ENCODE measurements at places on chromosomes 11 and 22.

DNA sequence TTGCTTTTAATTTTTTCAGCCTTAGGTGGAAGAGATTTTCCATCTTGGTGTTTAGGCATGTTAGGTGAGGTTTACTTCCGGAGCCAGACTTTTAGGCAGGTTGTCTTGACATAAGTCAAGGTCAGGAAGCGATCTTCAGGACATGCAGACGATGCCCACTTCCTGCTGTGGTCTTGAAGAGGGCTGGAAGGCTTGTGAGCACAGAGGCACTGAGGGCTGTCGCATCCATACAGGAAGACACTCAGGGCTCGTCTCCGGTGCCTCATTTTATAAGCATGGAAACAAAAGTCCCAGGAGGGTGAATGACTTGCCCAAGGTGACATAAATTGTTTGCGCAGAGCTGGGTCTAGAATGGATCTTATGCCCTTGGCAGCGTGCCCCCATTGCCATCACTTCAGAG, 30.8 kb downstream of the MARK2 start:
- DNase-seq = no peak

- peak; percentile 86 for DNase-seq
Measured at GRCh38 chr22:32558681-32559355, 84.2 kb downstream of the FBXO7 start.

GRCh38 chr11:27551127-27551526, 44.6 kb upstream of the LIN7C start:
- DNase-seq = no peak

- DNase-seq = peak; percentile 44
Measured at GRCh38 chr22:39287076-39287725, 32.2 kb downstream of the RPL3 start.

GRCh38 chr11:17813391-17814059, 78.9 kb downstream of the KCNC1 start:
- no peak for DNase-seq

- peak; percentile 31 for DNase-seq
Measured at GRCh38 chr11:75286826-75287465, 46.4 kb downstream of the TPBGL start.

- DNase-seq = no peak
Measured at GRCh38 chr22:26573026-26573662, 16.8 kb downstream of the TPST2 start.

- DNase-seq = peak; percentile 59
Measured at GRCh38 chr22:37818409-37819104, 4.6 kb upstream of the GALR3 start.

GRCh38 chr22:44648821-44649565, 53.0 kb upstream of the PRR5 start:
- DNase-seq = peak; percentile 90

- DNase-seq = no peak
Measured at GRCh38 chr11:9049959-9050358, 41.4 kb downstream of the SCUBE2 start.

GRCh38 chr11:28736256-28736655, 628.1 kb downstream of the METTL15 start:
- no peak for DNase-seq

DNA sequence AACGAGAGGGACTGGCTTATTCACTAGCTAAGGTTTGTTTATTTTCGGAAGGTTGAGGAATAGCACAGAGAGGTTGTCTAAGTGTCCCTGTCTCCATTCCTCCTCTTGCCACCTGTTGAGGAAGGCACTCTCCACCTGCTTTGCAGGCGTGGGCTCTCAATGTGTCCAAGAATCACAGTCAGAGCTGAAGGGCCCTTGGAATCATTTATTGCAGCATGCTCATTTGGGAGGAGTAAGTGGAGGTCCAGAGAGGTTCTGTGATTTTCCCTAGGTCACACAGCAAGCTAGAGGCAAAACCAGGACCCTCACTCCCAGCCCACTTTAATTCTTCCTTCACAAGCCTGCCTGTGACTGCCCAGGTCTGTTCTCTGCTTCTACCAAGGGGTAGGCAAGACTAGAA, 21.3 kb downstream of the ZBTB16 start:
- DNase-seq = no peak

- peak; percentile 14 for DNase-seq
Measured at GRCh38 chr11:103862094-103862801, 174.2 kb upstream of the DDI1 start.
